LNCaP clone FGC (cell line): ENCODE measurements at places on chromosomes 11 and 22.

- DNase-seq = no peak
Measured at GRCh38 chr22:33350961-33351360, 292.8 kb upstream of the SYN3 start.

- no peak for DNase-seq
Measured at GRCh38 chr22:45511847-45512261, 9.2 kb downstream of the FBLN1 start.

DNA sequence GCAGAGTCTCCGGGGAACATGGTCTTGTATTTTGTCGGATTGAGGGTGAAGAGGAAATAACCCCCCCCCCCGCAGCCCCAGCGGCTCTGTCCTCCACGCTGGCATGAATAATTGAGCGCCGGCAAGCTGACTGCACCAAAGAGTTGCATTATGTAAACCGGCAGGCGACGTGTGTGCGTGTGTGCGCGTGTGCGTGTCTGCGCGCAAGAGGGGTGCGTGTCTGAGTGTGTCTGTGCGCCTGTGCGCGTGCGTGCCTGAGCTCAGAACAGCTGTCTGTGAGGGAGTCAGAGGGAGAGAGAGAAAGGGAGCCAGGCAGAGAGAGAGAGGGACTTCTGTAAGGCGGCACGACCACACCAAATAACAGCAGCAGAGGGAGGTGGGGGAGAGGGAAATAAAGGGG, 94.4 kb downstream of the SCN3B start:
- DNase-seq = no peak

- DNase-seq = no peak
Measured at GRCh38 chr11:124915541-124916369, 3.3 kb upstream of the HEPN1 start.

GRCh38 chr22:39545386-39546365, 13.1 kb upstream of the RPS19BP1 start:
- no peak for DNase-seq

DNA sequence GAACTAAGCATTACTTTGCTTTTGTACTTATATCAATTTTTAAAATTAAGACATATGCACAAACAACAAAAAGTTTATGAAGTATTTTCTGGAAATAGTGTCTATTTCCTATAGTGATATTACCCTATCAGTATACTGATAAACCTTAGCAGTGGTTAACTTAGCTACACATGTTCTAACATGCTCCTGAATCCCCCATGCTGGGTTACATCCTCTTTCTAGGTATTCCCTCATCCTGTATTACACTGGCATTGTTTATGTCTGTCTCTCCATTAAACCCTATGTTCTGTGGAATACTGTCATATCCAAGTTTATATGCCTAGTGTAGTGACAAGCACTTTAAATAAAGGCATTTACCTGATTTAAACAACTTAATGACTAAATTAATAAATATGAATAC, 1.8 kb upstream of the FAR1 start:
- no peak for DNase-seq
